ENCODE measurements at places on chromosomes 1 and 21.

DNA sequence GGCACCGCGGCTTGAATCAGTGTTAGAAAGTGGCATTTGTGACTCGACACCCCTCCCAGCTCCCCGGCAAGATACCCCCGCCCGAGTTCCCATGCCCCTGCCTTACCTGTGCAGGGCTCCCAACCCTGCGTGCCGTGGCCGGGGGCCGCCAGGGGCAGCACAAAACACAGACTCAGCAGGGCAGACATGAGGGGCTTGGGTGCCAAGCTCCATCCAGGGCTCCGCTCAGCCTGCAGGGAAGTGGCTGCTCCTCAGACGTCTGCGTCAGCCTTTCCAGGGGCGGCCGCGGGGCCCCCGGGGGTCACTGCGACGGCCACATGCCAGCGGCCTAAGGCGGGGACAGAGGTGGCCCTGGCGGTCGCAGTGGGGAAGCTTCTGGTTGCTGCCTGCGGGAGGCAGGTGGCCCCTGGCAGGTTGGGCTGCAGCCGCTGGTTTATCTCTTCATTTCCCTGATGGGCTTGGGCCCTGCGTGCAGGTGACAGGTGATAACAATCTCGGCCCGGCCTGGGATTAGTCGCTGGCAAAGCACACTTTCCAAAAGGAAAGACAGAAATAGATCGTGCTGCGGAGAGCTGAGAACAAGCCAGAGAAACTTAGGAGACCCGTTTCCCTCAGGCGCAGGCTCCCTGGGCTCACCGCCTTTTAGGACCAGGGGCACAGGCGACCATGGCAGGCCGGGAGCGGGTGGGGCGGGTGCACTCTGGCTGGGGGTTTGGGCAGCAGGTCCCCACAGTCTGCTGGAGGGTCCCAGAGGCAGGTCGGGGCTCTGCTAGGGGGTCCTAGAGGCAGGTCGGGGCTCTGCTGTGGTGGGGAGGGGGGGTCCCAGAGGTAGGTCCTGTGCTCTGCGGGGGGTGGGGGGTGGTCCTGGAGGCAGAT is at the start of gene TSPEAR:
TSPEAR (minus strand) TSS at position 246 of the 876 bp plus-strand sequence; CDS start at position 188, 58 bp downstream.
- DNase-seq: peak; percentile 85

DNA sequence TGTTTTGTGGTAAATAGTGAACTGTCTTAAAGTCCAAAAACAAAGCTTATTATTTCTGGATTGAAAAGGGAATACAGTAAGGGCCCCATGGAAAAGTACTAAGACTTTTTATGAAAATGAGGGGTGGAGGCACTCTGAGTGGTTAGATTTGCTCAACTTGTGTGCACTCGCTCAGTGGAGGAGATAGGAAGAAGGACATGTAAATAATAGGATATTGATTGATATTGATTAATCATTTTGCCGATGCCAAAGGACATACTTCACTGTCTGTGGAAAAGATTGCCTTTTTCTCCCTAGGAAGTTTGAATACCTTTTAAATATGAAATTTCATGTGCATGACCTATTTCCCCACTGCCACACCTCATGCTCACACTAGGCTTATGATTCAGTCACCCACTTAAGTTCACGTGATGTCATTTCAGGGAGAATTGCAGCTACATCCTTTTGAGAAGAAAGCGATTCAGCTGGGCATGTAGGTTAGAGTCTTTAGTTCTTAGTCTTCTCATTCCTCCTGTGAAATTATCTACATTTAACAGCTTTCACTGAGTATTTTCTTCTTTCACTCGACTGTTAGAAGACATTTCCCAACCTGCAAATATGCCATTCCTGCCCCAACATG is 5.0 kb downstream of the MTR start:
- no peak for DNase-seq

- peak; percentile 59 for DNase-seq
Observed at GRCh38 chr1:232704694-232705680, 75.1 kb upstream of the SIPA1L2 start.

GRCh38 chr1:176494436-176494835 is 31.5 kb downstream of the PAPPA2 start:
- no peak for DNase-seq

DNA sequence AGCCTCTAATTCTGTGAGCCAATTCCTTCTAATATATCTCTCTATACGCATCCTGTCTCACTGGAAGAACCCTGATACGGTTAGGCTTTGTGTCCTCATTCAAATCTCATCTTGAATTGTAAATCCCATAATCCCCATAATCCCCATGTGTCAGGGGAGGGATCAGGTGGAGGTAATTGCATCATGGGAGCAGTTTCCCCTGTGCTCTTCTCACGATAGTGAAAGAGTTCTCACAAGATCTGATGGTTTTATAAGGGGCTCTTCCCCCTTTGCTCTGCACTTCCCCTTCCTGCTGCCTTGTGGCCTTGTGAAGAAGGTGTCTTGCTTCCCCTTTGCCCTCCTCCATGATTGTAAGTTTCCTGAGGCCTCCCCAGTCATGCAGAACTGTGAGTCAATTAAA is 116.1 kb downstream of the MRPS6 start:
- no peak for DNase-seq

- DNase-seq: no peak
Observed at GRCh38 chr1:189311915-189312314, 1165.7 kb downstream of the BRINP3 start.

DNA sequence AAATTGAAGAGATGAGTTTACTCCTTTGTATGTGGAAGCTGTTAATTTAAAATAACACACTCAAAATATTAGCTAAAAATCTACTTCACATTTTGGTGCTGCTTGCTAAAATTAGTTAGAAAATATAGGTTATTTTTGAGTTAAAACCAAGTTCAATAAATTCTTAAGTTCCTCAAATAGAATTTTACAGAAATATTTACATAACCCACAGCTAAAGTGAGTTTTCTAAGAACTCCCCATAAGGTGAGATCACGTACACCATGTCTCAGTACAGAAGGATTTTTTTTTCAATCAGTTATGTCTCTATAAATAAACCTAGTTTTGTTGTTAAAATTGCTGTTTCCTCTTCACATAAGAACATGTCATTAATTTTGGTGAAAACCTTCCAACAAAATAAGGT is 108.0 kb downstream of the SDCCAG8 start:
- DNase-seq: no peak

GRCh38 chr1:108531444-108531843 is 28.5 kb upstream of the EEIG2 start:
- DNase-seq: no peak

GRCh38 chr1:91141858-91142257 is 120.0 kb upstream of the ZNF644 start:
- DNase-seq: no peak

Data from NCI-H1092 treated with DMSO at 0.1 percent for 48 hours (cell line).